ENCODE measurements at places on chromosomes 13 and 19.

GRCh38 chr19:10642473-10643171 lies 11.5 kb upstream of the ILF3 start:
- no peak for DNase-seq

- no peak for DNase-seq
Observed at GRCh38 chr19:49805822-49806619, 7.1 kb downstream of the FUZ start.

DNA sequence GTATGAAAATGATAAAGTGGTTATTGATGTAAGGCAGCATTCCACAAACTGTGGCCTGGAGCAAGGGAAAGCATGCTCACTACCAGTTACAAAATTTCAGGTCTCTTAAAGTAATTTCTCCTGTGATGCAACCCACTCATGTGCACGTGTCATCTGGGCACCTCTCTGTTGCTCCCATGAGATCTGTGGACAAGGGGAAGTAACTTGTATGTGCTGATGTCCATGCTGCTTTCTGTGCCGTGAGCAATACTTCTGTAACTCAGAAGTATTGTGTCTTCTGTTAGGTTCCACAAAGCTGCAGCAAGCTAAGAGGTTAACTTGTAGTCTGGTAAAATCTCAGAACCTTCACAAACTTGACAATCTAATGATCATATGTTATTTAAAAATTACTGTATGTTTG lies 930.0 kb upstream of the SLITRK6 start:
- DNase-seq: no peak

DNA sequence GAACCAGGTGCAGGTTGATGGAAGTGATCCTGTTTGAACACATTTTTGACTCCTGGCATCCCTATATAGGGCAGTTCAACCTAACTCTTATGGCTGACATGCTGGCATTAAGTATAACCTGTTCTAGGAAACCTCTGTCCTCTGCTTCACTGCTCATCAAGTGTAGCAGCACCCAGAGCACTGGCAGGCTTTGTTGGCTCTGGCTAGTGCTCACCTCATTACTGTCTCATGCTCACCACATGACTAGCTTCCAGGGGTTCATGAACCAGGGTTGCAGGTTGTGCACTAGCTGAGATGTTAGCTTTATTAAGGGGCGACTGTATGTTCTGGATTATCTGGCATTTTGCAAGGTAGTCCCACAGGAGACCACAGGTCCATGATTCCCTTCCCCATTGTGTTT lies 63.6 kb downstream of the B3GLCT start:
- no peak for DNase-seq

DNA sequence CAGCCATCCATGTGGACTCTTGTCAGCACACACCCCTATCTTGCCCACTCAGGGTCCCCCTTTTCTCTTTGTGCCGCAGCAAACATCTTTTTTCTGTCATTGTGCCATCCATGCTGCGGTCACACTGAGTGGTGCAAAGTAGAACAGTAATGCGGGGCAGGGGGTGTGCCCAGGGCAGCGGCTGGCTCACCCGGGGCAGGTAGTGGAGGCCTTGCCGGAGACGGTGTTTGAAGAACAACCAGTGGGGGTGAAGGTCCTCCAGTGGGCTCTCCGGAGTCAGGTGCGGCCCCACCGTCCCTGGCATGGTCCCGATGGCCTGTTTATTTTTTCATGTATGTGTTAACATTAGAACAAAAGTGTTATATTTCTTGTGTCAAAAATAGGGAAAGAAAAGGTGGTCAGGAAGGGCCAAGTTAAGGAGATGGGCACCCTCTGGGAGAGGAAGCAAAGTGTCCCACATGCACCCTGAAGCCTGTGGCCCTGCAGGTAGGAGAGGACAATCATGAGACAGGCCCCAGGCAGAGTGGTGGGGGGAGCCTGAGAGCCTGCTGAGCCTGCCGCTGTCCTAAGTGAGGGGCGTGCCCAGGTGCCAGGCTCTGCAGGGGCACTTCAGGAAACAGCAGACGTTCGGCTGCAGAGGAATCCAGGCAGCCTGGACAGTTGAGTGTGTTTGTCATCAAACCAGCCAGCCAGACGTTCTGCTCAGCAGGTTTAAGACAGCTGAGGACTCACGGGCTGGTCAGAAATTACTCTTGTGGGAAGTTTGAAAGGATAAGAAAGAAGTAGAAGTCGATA lies 12.3 kb downstream of the TSSK6 start:
- DNase-seq: no peak

DNA sequence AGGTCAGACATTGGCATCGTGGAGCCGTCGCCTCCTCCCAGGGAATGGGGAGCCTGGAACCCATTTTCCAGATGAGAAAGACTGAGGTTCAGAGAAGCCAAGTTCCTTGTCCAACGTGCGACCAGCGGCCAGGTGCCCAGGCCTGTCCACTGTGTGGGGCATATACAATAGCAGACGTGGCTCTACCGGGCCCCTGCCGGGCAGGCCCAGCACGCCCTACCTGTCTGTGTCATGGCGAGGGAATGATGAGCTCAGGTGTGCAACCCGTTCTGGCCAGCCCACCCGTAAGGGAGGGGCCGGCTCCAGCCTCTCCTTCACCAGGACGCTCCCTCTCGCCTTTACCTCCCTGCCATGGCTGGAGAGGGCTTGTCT lies 837 bp downstream of the GNA15 start:
- DNase-seq: no peak

GRCh38 chr19:51467864-51468544 lies 9.8 kb upstream of the SIGLEC8 start:
- no peak for DNase-seq

All from HAP-1 (cell line).